ENCODE measurements at places on chromosomes 3 and 15. TPM values are rescaled to one million over a fixed set of nuclear protein-coding genes. Genes with fewer than 3 reads are reported as not detected.

Gene SCN5A
- 11.5 TPM for total RNA-seq

Gene PYGO1
- 0.34 TPM for total RNA-seq

Gene USP8
- 67.9 TPM for total RNA-seq

Gene ISLR2
- 0.05 TPM for total RNA-seq

Gene ANKRD34C
- not detected for total RNA-seq

Gene GOLGA8K
- 3.3 TPM for total RNA-seq

Gene TM4SF1
- total RNA-seq, result 0.66 TPM

Gene FBLN2
- 0.39 TPM for total RNA-seq
